ENCODE measurements at places on chromosomes 4 and X.
A peak's percentile ranks its signal among the peaks of the same experiment; 100 is the strongest.

GRCh38 chr4:105113800-105114199, 32.9 kb upstream of the TET2 start:
- DNase-seq: no peak

DNA sequence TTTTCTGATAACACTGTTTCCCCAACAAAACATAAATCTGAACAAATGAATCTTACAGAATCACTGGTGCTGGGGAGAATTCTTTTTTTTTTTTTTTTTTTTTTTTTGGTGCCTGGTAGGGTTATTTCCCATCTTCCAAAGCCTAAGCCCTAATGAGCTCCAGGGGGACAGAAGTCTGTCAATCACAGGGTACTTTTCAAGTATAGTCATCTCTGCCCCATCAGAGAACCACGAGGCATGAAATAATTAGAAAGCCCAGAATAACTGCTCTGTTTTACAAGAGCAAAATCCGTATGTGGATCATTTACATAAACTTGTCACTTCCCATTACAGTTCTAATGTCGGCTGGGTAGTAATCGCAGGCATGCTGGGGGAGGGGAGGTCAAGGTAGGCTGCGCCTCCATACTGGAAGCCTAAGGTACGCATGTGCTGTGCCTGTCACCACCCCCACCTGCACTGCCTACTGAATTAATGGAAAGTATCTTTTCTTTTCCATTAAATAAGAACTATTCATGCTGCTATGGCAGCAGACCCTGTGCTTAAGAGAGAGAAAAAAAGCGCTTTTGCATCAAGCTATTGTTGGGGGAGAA, 164.7 kb upstream of the LEF1 start:
- no peak for DNase-seq

GRCh38 chr4:105215609-105216313, 69.1 kb downstream of the TET2 start:
- DNase-seq: peak; percentile 26

DNA sequence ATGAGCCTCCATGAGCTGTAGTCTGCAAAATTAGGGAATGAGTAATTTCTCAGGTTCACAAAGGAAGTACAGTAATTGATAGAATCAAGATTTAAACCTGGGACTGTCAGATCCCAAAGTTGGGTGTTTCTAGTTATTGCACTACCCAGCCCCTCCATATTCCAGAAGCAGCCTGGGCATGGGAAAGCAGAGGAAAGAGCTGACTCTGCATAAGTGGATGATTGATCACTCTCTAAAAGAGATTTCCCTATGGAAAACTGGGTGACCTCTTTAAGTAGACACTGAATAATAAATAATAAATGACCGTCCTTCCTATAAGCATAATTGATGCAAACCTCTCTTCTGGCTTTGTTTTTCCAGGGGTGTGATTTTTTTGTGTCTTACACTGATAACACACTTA, 5.2 kb downstream of the NAAA start:
- DNase-seq: no peak

- DNase-seq: no peak
These were observed 11.7 kb upstream of the STATH start for GRCh38 chr4:69984030-69984443.

Measured in AG04450 (cell line).